Stimulated activated CD4-positive, alpha-beta T cell treated with anti-CD3 and anti-CD28 coated beads, Interleukin-1b, Interleukin-23, amount 100 ng/mL, for 48 hours (primary cell): ENCODE measurements at places on chromosomes 4 and X.

- no peak for DNase-seq
Observed at GRCh38 chrX:33204889-33205288, 6.5 kb downstream of the DMD start.

GRCh38 chr4:123976819-123977218 lies 580.2 kb downstream of the SPRY1 start:
- no peak for DNase-seq

DNA sequence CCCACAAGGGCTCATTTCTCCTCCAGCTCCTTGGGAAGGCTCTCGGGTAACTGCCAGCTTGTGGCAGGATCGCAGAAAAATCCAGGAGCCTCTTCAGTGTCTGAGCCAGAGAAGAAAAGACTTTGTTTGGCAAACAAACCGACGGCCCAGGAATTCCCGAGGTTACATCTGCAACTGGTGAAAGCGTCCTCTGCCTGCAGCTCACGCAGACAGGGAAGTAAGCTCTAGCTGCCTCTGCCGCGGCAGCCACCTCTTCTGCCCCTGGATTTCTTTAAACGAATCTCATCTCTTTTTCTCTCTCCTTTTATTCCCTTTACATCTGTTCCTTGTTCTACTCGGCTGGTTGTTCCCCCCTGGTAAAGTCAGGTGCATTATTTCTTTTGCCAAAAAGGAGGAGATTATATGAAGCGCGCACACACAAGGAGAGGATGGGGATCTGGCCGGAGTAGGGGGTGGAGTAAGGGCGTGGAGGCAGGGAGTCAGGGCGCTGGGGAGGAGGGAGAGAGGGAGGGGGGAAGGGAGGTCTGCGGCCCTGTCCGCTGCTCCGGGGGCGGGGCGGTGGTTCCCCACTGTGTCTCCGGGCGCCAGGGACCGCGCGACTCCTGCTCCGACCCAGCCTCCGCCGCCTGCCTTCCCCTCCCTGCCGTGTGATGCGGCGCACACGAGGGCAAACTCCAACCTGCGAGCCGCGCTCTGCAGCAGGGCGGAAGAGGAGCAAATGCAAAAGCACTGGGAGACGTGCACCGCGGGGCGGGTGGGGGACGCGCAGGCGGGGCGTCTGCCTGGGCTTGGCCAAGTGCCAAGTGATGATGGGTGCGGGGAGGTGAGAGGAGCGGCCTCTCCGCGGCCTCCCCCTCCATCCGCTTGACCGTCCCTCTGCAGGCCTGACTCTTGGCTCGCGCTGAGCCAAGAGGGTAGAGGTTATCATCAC lies at the start of gene DCHS2:
DCHS2 (minus strand) TSS at position 459 of the 931 bp plus-strand sequence; CDS start at position 15, 444 bp downstream.
- DNase-seq = peak; percentile 9

GRCh38 chrX:44903107-44903506 lies 30.1 kb downstream of the KDM6A start:
- peak; percentile 33 for DNase-seq

DNA sequence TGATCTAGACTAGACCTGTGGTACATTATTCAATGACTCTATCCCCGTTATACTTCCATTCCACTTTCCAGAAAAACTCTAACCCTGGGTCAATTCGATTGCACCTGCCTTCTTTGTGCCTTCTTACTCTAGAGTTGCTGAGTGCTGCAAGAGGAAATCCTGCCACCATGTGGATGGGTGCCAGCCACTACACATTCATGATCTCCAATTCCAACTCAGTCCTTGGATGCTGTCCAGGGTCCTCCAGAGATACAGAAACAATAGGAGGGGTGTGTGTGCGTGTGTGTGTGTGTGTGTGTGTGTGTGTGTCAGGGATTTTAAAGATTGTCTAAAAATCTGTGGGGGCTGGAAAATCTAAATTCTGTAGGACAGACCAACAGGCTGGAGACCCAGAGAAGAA lies 42.9 kb upstream of the INTS6L start:
- DNase-seq = peak; percentile 32

DNA sequence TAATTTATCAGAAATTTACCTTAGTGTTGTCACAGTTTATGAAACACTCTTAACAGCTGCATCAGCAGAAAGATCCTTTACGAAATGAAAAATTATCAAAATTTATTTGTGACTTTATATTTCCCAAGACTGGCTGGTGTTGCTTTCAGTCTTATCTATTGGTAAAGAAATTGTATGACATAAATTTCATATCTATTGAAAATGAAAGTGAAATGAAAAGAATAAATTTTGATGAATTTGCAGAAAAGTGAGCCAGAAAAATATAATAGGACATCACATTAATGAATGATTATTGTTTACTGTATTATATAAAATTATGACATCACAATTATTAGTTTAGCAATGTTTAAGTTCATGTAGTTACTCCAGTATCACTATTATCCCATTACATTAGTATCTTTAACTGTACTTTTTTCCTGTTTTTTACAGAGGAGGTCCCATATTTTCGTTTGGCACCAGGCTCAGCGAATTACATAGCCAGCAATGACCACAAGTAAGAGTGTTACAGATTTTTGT lies 13.2 kb upstream of the TMEM165 start:
- DNase-seq = no peak

- no peak for DNase-seq
Observed at GRCh38 chrX:134741746-134742145, 83.5 kb upstream of the PLAC1 start.

DNA sequence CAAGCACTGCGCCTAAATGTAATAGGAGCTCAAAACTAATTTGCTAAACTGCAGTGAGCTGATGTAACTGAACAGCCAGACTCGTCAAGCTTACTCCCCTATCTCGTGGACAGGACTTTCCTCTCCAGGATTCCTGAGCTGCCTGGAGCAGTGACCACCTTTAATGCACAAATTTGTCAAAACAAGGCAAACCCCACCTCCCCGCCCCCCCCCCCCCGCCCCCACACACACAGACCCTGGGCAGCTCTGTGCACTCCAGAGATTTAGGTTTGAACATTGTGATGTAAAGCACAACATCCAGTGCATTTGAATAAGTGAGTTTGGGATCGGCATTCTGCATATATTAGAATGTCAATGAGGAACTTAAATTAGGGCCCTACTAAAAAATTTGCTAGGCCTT lies 77.7 kb upstream of the DHX15 start:
- no peak for DNase-seq

DNA sequence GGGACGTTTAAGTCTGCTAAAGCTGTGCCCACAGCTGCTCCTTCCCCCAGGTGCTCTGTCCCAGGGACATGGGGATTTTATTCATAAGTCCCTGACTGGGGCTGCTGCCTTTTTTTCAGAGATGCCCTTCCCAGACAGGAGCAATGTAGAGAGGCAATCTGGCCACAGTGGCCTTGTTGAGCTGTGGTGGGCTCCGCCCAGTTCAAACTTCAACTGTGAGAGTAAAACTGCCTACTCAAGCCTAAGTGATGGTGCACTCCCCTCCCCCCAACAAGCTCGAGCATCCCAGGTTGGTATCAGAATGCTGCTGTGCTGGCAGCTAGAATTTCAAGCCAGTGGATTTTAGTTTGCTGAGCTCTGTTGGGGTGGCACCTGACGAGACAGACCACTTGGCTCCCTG lies 1371.4 kb downstream of the ADGRL3 start:
- DNase-seq = no peak

DNA sequence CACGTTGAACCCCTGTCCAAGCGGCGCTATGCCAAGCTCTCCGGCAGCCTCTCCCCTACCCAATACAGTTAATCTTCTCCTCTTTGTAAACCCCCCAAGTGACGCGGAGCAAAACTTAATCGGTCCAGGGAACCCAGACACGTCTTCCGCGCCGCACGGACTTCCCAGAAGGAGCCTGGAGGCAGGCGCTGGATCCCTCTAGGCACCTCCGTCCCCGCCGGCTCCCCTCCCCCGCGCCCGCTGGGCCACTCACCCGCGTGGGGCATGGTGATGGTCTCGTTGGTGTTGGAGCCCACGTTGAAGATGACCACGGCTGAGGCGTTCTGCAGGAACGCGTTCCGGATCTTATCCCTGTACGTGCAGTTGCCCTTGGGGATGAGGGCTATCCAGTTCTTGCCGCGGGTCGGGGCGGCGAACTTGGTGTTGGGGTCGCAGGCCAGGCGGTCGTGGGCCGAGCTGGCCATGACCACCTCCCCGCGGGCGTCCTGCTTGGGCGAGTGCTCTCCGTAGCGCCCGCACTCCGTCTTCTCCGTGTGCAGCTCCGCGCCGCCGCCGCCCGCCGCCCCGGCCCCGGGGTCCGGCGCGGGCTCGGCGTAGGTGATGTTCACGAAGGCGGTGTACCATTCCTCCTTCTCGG lies 1.1 kb downstream of the RNF150 start:
- no peak for DNase-seq

DNA sequence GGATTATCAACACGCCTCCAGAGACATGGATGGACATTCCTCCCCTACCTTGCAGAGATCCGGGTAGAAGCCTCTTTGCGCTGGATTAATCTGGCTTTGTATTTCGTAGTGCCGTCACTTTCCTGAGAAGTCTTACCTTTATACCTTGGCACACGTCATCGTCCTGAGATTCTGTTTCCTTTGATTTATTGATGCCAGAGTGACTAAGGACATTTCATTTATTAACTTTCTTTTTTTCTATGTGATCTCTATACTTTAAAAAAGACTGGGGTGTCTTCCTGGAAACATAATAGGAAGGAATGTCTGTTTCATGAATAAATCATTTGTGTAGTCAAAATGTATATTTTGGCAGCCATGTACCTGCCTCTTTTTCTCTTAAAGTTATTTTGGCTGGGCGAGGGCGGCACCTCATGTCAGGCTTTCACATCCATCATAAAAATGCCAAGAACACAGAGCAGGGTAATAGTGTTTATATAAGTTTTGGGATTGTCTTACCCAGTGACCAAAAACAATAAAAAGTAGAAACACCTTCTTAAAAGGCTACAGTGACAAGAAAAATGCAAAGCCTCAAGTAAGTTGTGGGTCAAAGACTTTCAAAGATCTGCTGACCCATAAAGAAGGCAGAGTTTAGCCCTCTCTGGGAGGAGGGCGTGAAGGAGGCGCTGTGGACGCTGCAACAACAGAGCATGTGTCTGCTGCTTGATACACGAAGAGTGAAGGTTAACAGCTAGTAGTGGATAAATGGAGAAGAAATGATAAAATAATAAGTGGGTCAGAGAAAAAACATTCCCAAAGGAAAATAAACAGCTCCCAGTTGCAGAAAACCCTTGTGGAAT lies 124.4 kb downstream of the SHROOM3 start:
- DNase-seq = no peak

DNA sequence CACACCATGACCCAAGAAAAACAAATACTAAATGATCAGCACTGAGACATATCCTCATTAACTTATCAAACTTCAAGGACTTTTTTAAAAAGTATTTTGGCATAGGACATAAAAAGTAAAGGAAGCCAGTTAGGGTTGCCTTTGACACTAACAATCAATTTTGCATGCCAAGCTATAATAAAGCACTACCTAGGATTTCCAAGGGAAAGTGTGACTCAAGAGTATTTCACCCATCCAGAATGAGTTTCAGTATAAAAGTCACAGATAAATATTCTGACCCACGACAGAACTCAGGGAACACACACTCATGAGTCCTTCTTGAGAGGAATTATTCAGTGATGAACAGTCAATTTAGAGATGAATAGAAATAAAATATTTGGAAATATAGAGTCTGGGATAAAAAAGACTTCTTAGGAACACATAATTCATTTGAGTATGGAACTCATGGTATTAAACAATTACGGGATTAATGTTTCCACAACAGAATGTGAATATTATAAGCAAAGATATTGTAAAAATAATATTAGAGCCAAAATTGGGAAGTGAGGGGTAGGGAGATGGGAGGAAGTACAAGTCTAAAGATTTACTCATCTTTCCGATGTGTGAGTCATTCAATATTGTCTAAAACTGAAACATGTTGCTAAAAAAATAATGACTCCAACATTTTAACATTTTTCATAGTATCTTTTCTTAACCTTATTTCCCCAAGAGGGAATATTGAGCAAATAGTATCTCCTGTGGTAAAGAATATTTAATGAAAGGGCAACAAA lies 143.5 kb upstream of the LNX1 start:
- no peak for DNase-seq

DNA sequence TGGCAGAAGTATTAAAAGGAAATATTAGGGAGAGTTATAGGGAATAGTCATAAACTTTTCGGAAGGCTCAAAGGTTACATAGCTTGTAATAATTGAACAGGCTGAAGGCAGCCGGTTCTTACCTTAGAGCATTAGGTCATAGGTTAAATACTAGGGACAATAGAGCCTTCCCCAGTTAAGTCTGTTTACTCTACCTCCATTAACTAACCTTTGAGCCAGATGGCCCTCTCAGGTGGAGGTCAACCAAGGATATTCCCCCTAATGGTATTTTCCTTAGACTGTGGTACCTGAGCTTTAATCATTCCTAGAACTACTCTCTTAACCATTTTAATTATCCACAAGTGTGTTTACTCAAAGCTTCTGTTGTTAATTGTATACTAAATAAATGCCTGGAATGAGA lies 920.9 kb upstream of the PABPC4L start:
- no peak for DNase-seq

DNA sequence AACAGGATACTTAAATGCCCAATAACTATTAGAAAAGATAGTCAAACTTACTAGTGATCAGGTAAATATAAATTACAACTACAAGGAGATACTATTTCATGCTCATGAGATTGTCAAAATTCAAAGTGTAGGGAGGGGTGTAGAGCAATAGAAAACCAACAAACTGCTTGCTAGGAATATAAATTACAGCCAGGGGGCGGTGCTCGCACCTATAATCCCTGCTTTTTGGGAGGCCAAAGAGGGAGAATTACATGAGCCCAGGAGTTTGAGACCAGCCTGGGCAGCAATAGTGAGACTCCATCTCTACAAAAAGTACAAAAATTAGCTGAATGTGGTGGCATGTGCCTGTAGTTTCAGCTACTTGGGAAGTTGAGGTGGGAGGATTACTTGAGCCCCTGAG lies 556.5 kb upstream of the NR3C2 start:
- DNase-seq = no peak

GRCh38 chr4:101451086-101451485 lies 103.8 kb upstream of the PPP3CA start:
- DNase-seq = no peak

DNA sequence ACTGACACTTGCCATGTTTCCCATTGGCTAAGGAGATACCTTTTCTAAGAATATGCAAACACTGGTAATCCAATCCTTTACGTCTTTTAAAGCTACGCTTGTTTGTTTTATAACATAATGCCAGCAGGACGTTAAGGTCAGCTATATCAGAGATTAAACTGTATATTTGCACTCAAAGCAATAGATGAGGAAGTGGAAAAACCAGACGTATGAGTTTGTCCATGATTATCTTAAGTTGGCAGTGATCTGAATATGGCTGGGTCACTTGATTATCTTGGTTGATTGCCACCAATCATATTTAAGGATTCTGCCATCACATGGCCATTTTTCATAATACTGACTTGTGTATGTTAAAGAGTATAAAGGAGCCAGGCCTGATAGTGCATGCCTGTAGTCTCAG lies 19.4 kb downstream of the TMSB4X start:
- no peak for DNase-seq
